ENCODE measurements at places on chromosomes 12 and 14.
A peak's percentile ranks its signal among the peaks of the same experiment; 100 is the strongest.

- peaks cover 74% of the 10 kb centered on the region for H3K4me1 ChIP-seq
- H3K27ac ChIP-seq = peak overlapping the region; percentile 82
- H3K4me3 ChIP-seq = no peak overlapping the region
- no peaks in the 10 kb centered on the region for H3K36me3 ChIP-seq
- no peaks in the 10 kb centered on the region for H3K27me3 ChIP-seq
Observed at GRCh38 chr14:52079239-52079959, 10.5 kb upstream of the NID2 start.

GRCh38 chr12:49121047-49121696 lies 10.0 kb downstream of the TUBA1B start:
- H3K27me3 ChIP-seq = no peaks in the 10 kb centered on the region
- no peaks in the 10 kb centered on the region for H3K36me3 ChIP-seq
- H3K4me3 ChIP-seq = no peak overlapping the region
- no peak for DNase-seq

- no peaks in the 10 kb centered on the region for H3K27me3 ChIP-seq
- no peak for DNase-seq
- peaks cover 3% of the 10 kb centered on the region for H3K4me1 ChIP-seq
- H3K27ac ChIP-seq = no peak overlapping the region
- peaks cover 40% of the 10 kb centered on the region for H3K36me3 ChIP-seq
- H3K4me3 ChIP-seq = no peak overlapping the region
Observed at GRCh38 chr14:65072256-65072655, 30.1 kb downstream of the MAX start.

GRCh38 chr14:77026166-77026929 lies 2.2 kb downstream of the IRF2BPL start:
- no peak for DNase-seq
- peak overlapping the region; percentile 80 for H3K4me3 ChIP-seq
- peaks cover 31% of the 10 kb centered on the region for H3K36me3 ChIP-seq
- peak overlapping the region; percentile 97 for H3K27ac ChIP-seq
- H3K4me1 ChIP-seq = peaks cover 53% of the 10 kb centered on the region

DNA sequence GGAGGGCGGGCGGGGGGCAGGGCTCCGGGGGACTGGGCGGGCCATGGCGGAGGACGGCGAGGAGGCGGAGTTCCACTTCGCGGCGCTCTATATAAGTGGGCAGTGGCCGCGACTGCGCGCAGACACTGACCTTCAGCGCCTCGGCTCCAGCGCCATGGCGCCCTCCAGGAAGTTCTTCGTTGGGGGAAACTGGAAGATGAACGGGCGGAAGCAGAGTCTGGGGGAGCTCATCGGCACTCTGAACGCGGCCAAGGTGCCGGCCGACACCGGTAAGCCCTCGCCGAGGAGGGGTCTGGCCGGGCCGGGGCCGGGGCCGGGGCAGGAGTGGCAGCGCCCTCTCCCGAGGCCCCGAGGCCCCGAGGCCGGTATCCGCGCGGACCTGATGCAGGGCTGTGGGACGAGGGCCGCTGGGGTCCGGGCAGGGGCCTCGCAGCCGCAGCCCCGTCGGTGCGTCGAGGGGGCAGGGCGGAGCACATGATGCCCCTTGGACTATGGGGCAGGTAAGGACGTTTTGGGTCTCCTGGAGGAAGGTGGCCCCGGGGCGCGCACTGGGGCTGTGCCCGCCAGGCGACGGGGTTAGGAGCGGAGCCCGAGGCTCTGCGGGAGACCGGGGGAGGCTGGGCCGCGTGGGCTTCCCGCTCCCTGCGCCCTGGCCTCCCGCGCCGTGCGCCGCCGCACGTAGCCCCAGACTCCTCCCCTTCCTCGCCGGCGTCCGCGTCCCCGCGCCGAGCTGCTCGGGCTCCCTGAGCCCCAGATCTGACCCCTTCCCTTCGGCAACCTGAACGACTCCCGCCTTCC lies at the start of gene TPI1:
Gene TPI1, plus strand, starts transcription at position 119 of the 798 bp plus-strand sequence. Its CDS starts 36 bp downstream, at position 155.
- peak within 1 kb of the TSS; percentile 91 for H3K4me3 ChIP-seq
- H3K4me1 ChIP-seq = peaks cover 48% of the 10 kb centered on the region
- peaks cover 36% of the 10 kb centered on the region for H3K36me3 ChIP-seq
- no peaks in the 10 kb centered on the region for H3K27me3 ChIP-seq
